ENCODE measurements at places on chromosomes 1 and 21.

- no peak for DNase-seq
Measured at GRCh38 chr1:28744184-28744583, 7.4 kb downstream of the YTHDF2 start.

- DNase-seq: no peak
Measured at GRCh38 chr1:27596986-27597385, 7.0 kb downstream of the AHDC1 start.

GRCh38 chr1:15605398-15606383 is 11.6 kb upstream of the DDI2 start:
- DNase-seq: no peak

DNA sequence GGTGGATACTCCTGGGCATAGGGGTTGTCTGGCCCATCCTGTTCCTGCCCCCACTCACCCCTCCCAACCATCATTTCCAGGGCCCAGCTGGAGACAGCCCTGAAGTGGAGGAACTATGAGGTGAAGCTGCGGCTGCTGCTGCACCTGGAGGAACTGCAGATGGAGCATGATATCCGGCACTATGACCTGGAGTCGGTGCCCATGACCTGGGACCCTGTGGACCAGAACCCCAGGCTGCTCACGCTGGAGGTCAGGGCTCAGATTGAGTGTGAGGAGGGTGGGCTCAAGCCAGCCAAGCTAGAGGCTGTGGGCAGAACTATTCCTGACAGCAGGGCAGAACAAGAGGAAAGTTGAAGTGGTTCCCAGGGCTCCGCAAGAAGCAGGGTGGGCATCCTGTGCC is 14.2 kb downstream of the RHOC start:
- no peak for DNase-seq

Measured in activated CD4-positive, CD25-positive, alpha-beta regulatory T cell (primary cell).